ENCODE measurements at places on chromosomes 6 and 20.

DNA sequence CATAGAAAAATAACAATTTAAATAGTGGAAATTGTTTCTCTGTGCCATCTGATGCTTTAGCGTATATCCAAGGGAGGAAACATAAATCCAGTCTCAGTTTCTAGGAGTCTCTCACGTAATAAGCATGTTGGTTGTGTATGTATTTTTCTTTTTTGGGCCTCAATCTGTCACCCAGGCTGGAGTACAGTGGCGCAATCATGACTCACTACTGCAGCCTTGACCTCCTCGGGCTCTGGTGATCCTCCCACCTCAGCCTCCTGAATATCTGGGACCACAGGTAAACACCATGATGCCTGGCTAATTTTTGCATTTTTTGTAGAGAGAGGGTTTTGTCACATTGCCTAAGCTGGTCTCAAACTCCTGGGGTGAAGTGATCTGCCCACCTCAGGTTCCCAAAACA lies 78.6 kb upstream of the PLN start:
- no peak for DNase-seq

GRCh38 chr6:117194978-117195377 lies 70.4 kb upstream of the VGLL2 start:
- DNase-seq: no peak

DNA sequence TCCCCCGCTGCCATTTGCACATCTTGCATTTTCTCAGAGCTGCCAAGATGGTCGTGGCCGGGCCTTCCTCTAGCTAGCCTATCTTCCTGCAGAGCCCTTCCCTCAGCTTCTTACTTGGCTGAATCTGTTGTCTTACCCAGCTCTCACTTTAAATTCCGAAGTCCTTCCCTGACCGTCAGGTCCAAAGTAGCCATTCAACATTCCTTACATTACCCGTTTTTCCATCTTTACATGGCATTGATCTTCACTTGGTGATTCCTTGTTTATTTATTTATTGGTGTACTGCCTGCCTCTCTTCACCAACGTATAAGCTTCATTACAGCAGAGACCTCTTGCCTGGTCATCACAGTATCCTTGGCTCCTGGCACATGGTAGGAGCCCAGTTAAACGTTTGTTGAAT lies 137.4 kb upstream of the ESR1 start:
- no peak for DNase-seq

GRCh38 chr6:4668271-4669179 lies 107.7 kb upstream of the CDYL start:
- DNase-seq: no peak

GRCh38 chr20:24981790-24982189 lies 10.8 kb downstream of the APMAP start:
- no peak for DNase-seq

DNA sequence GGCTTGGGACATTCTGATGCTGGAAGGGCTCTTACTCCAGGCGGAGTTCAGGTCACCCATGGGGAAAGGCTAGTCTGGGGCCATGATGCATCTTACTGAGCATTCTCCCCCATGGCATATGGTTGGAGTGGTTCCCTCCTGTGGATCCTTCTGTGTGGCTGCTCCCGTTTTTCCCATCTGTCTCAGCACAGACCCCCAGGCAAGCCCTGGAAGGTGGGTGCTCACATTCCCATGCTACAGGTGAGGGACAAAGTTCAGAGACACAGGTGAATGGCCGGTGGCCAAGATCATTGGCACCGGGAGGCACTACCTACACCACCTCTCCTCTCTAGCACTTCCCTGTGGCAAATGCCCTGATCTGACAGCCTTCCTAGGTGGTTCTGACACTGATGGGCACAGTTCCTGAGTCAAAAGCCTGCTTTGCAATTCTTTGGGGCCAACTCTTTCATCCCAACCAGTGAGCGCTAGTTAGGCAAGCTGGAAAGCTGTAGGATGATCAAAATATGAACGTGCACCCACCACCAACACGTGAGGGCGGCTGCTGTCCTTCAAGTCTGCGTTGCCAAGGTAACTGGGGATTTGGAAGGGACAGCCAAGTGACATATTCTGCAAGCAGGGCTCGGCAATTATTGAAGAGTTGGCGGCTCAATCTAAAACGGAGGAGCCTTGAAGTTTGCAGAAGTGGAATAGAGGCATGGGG lies 124.6 kb downstream of the CDH4 start:
- DNase-seq: no peak

DNA sequence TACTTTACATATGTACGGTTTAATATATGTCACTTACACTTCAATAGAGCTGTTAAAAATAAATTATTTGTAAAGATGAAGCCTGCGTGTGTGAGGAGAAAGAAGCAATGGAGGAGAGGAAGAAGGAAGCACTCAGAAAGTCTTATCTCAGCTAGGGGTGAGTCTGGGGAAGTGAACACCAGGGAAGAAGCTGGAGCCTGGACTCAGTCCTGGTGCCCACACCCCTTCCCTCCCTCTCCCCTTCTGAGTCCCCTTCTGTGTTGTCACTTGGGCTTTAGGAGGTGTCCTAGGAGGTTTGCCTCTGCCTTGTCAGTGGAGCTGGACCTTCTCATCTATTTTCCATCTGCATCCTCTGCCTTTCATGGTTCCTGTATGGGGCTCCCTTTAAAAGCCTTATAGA lies 1.9 kb downstream of the SIRPB2 start:
- DNase-seq: no peak

- DNase-seq: no peak
Measured at GRCh38 chr6:35755278-35755924, 18.6 kb downstream of the ARMC12 start.

GRCh38 chr6:138105446-138105845 lies 1.8 kb downstream of the PERP start:
- DNase-seq: no peak

- no peak for DNase-seq
Measured at GRCh38 chr6:157759028-157759427, 64.0 kb upstream of the SNX9 start.

DNA sequence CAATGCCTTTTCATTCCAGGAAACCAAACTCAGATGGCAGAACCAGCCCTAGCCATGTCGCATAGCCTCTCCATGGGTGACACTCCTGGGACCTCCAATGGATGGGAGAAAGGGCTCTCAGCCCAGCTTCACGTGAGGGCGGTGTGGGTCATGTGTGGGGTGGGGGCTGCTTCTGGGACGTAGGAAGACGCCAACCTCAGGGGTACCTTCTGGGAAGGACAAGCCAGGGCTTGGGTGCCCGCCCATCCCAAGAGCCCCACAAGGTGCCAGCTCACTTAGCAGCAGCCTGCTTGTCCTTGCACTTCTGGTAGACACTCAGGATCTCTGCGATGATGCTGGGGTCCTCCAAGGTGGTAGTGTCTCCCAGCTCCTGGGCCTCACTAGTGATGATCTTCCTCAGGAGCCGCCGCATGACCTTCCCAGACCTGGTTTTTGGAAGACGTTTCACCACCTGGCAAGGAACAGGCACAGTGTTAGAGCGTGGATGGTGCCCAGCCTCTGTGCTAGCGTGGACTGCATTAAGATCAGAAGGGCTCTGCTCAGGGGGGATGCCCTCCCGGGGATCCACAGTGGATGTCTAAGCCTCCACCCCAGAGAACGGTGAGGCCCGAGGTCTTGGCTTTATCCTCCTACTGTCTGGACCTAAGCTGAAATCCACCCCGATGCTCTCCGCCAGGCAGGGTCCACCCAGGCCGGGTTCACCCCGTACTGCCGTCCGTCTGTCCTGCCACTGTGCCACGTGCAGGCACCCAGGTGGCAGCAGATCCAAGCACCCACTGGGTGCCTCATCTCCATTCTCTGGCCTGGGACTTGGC lies 15.1 kb upstream of the APMAP start:
- DNase-seq: no peak

DNA sequence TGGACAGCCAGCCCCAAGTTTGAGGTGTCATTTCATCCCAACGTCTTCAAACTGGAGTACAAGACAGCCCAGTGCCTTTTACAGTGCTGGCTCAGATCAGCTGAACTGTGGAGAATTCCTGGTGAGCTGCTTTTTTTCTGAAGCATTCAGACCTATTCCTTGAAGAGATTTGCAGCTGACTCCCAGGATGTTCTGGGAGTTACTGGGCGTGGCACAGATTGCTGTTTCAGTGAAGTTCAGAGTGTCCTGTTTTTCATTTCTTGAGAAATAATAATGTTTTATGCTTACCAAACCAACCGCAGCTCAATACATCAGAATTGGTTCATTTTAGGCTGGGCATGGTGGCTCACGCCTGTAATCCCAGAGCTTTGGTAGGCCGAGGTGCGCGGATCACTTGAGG lies 33.4 kb upstream of the SRPK1 start:
- no peak for DNase-seq

DNA sequence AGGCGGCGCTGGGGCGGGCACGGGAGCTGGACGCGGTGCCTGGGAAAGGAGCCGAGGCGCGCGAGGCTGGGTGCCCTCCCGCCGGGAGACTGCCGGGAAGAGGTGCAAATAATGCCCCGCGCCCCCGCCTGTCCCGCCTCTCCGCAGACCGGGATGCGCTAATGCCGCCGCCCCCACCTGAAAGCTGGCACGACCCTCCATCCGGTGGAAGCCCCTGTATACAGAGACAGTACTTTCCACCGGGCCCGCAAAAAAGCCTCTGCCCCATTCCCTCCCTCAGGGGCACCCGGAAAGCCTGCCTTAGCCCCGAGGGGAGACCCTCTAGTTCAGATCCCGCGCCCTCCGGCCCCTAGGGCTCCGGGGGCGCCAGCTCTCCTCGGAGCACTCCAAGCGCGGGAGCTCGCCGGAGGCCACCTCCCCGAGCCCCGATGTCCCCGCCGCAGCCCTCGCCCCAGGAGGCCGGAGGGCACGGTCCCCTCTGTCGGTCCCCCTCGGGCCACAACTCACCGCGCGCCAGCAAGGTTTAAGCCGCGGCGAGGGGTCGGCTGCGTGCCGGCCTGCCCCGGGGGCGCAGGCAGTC lies 1.2 kb downstream of the GRM4 start:
- no peak for DNase-seq

- DNase-seq: no peak
Measured at GRCh38 chr6:38209371-38210260, 390.1 kb downstream of the ZFAND3 start.

- no peak for DNase-seq
Measured at GRCh38 chr6:7170117-7170732, 62.5 kb downstream of the RREB1 start.

GRCh38 chr6:25042036-25042521 lies 106.3 kb upstream of the RIPOR2 start:
- no peak for DNase-seq

GRCh38 chr6:16494793-16495192 lies 256.4 kb downstream of the GMPR start:
- DNase-seq: no peak

DNA sequence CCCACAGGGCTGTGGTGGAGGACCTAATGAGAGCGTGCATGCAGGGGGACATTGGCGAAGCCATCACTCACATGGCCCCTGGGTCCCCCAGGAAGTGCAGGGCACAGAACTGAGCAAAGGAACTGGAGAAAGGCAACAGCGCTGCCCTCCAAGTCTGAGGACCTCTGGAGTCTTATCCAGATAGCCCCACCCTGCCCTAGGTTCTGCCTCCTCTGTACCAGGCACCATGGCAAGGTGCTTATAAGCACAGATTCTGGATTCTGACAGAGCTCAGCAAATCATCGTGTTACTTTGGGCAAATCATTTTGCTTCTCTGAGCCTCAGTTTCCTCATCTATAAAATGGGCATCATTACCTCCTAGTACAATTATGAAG lies 44.5 kb downstream of the SLC13A3 start:
- no peak for DNase-seq

DNA sequence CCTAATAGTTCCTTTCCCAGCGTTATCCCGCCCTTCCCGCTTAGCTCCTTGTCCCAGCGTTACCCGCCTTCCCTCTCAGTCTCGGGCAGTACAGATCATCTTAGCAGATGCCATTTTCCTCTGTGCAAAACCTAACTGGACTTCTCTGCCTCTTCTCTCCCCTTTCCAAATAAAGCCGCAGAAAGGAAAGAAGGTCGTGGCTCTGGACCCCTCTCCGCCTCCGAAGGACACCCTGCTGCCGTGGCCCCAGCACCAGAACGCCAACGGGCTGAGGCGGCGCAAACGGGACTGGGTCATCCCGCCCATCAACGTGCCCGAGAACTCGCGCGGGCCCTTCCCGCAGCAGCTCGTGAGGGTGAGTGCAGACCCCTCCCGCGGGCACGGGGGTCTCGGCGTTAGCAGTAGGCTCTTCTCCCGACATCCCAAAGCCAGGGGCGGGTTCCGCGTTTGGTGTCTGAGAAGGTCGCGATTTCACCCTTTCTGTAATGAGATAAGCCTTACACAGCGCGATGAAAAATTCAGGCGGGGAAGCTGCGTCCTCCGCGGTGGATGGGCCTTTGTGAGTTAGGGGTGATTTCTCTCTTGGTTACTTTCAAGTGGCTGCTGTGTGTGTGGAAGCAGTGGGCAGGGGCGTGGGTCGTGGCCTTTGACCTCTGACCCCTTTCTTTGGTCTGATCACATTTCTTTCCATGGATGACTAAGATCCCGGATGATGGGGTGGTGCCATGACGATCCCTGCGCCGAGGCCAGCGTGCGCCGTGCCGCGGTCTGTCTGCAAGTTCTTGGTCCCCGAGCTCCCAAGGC lies 292.7 kb downstream of the TAF4 start:
- DNase-seq: no peak

DNA sequence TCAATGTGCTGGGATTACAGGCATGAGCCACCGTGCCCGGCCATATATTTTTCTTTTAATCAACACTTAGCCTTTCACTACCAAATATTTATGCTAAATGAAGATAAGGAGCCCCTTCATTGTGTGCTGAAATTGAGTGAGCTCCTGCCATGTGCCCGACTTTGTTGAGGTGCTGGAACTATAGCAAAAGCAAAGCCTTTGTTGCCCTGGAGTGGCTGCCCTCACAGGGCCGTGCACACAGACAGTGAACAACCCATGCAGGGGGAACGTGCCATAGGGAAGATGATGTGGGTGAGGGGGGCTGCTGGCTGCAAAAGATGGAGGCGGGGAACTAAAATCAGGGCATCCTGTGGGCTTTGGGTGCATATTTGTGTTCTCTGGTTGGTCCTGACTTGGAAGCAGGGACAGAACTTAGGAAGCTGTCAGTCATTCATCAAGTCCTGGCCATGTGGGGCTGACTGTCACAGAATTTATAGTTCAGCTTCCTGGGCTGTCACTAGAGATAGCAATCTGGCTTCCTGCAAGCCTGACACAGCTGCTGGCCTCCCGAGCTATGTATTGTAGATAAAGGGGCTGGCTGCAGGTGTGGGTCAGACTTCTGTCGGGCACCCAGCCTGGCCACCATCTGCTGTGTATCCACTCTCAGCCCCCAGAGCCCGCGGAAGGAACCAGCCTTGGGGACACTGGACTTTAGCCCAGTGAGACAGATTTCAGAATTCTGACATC lies 56.8 kb upstream of the MPC1 start:
- DNase-seq: no peak

GRCh38 chr6:116450185-116450710 lies 10.9 kb upstream of the CALHM6 start:
- DNase-seq: no peak

DNA sequence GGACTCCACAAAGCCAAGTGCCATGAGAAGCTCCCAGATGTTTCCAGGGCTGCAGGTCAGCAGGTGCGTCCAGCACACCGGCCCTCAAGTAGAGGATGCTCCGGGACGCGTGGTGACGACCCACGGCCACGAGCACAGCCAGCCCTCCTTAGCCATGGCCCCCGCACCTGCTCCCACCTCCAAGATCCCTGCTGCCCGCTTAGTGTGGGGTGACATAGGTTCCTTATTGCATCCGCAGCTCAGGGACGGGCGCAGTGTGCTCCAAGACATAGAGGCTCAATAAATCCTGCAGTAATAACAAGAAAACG lies 138.1 kb upstream of the RPS6KA2 start:
- DNase-seq: no peak

- no peak for DNase-seq
Measured at GRCh38 chr6:64128301-64129024, 492.9 kb downstream of the PHF3 start.
